Left ventricle myocardium superior (tissue), 1 donor: ENCODE measurements at places on chromosomes 7 and 10.
A peak's percentile ranks its signal among the peaks of the same experiment; 100 is the strongest.

- no peak for DNase-seq
Measured at GRCh38 chr7:83633516-83633915, 15.4 kb downstream of the SEMA3E start.

- no peak for DNase-seq
Measured at GRCh38 chr7:80411621-80412020, 100.2 kb downstream of the GNAT3 start.

DNA sequence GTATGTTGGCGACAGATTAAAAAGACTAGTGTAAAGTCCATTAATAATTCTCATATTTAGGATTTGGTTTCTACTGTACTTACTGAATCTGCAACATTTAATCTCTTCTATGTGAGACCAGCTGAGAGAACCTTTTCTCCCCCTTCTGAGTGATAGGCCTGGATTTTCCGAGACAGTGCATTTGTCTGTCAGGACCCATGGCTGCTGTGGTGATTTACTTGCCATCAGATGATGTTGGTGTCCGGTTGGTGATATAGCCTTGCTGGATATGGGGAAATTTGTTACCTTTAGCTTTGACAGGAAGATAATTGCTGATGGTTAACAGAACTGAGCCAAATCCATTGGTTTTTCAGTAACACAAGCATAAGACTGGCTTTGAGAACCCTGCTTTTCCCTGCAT, 517.2 kb downstream of the LRMDA start:
- DNase-seq, result no peak

DNA sequence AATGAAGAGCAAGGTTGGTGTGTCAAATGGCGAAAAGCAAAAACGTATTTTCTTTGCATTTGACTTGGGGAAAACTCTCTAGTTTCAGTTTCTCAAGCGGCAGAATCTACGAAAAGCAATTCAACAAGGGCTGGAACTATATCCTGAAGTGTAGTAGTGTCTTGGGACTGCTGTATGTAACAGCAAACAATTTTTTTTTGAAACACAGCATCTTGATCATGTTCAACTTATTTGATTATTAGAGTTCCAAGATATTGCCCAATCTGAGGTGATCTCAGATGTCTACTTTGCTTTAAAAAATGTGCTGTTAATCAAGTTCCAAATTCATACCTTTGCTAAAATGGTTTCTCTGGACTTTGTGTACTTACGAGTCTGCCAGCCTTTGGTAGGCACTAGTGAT, 120.6 kb downstream of the ZWINT start:
- DNase-seq, result no peak

GRCh38 chr7:10315881-10316280, 657.8 kb upstream of the PHF14 start:
- no peak for DNase-seq

DNA sequence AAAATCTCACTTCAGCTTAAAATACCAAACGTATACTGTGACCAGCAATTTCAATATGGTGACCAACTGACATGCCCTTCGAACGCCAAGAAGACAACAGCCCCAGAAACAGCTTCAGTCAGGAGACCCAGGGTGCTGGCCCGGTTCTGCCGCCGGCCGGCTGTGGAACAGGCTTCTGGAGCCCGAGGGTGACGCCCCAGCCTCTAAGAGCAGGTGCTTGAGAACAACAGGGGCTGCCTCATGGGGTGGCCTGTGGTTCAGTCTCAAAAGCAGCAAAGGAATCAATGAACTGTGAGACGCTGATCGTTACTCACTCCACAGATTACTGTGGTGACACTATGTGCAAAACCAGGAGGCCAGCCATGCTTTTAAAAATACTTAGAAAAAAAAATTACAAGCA, 17.3 kb downstream of the GPER1 start:
- peak; percentile 13 for DNase-seq

DNA sequence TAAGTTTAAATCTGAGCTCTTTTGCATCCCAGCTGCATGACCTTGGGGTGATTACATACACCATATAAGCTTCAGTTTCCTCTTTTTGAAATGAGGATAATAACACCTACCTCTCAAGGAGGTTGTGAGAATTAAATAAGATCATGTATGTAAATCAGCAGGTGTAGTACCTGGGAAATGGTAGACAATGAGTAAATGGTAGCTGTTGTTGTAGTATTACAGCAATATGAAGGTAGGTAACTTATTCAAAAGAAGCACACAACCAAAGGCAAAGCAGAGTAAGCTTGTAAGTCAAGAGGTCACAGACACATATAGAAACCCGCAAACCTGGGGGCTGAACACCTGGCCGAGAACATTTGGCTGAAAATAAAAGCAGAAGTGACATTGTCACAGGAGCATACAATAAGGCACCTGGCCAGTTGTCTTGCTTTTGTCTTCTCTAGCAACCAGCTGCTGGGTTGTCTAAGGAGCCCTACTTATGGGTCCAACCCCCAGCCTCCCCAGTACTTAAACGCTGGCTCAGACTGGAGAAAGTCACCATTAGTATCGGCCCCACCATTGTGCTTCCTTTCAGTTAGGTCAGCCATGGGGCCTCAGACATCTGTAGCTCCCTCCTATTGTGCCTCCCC, 203.6 kb upstream of the MKLN1 start:
- DNase-seq, result no peak

- no peak for DNase-seq
Measured at GRCh38 chr7:112481121-112481736, 438 bp downstream of the LSMEM1 start.

GRCh38 chr7:82723411-82723810, 279.8 kb upstream of the CACNA2D1 start:
- DNase-seq, result no peak

- no peak for DNase-seq
Measured at GRCh38 chr7:135217645-135218509, 6.6 kb upstream of the WDR91 start.

GRCh38 chr10:113273181-113274163, 279.4 kb upstream of the HABP2 start:
- DNase-seq, result peak; percentile 69

- DNase-seq, result no peak
Measured at GRCh38 chr10:91220954-91221675, 652 bp downstream of the PCGF5 start.

- DNase-seq, result no peak
Measured at GRCh38 chr7:49839863-49840645, 66.6 kb downstream of the VWC2 start.

- peak; percentile 65 for DNase-seq
Measured at GRCh38 chr10:96043893-96044715, 721 bp downstream of the CCNJ start.

- no peak for DNase-seq
Measured at GRCh38 chr7:22025075-22025474, 79.4 kb upstream of the CDCA7L start.

GRCh38 chr10:8420182-8420581, 365.7 kb downstream of the GATA3 start:
- DNase-seq, result no peak

- DNase-seq, result no peak
Measured at GRCh38 chr10:13684806-13685482, 98.2 kb downstream of the PRPF18 start.

DNA sequence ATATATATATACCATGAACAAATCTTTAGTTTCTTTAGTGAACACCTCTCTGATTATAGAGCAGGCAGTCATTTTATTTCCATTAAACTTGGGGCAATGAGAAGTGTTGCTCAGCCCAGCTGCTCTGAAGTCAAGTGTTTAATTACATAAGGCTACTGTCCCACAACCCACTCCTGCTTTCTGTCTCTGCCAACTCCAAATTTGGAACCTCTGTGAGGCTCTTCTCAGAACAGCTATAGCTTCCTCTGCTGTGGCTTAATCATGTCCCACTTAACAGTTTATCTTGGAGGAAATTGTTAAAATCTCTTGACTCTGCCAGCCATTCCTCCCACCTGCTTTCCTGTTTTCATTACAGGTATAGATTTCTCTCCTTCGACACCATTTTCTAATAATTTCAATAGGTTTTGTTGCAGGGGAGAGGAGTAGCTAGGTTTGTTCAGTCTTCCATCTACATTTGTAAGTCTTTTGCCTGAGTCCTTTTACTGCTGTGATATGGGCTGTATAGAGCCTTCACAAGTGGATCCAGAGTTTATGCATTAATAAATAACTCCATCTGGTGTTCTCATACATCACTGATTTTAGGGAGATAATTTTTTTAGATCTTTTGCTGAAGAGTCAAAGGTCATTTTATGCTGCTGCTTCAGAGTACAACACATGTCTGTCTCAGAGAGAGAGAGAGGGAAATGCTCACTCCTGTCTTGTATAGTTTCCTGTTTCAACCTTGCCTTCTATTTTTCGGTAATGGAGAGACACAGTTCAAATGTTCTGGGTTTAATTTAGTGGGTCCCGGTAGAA, 170.4 kb downstream of the WNT2 start:
- DNase-seq, result no peak

DNA sequence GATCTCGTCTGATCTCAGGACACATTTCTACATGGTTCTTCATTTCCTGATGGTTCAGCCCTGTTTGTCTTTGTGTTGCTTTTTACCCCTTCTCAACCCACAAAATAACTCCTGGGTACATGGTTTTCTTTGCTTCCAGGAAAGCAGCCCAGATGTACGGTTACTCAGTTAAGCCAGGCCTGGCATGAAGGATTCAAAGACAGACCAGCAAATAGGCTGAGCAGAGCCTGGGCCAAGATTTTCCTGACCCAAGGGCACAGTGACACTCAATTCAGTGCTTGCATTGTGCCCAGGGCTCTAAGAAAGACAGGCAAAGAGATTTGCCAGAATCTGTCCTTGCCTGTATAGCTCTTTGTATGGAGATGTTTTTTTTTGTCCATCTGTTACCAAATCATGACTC, 340.8 kb upstream of the KIAA1217 start:
- DNase-seq, result no peak

- no peak for DNase-seq
Measured at GRCh38 chr10:38038932-38039245, 28.4 kb downstream of the ZNF33A start.

- DNase-seq, result no peak
Measured at GRCh38 chr7:158396982-158397862, 190.4 kb downstream of the PTPRN2 start.

GRCh38 chr7:28615091-28615490, 202.8 kb downstream of the CREB5 start:
- DNase-seq, result no peak

DNA sequence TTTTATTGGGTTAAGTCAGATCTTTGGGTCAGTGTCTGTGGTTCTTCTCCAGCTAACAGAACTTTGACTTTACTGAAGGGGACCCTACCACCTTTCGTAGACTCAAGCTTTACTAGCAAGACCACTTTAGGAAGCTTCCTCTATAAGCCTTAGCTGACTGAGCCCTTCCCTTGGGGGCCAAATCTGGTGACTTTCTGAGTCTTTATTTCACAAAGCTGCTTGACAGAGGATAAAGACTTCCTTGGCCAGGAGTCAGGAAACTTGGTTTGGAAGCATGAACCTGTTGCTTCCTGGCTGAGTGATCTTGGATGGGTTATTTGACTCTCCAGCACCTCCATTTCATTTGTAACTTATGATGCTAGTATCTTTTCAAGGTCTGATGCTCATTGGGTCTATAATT, 466.7 kb downstream of the TYW1 start:
- DNase-seq, result no peak

- no peak for DNase-seq
Measured at GRCh38 chr7:6385110-6385781, 62.5 kb downstream of the DAGLB start.

DNA sequence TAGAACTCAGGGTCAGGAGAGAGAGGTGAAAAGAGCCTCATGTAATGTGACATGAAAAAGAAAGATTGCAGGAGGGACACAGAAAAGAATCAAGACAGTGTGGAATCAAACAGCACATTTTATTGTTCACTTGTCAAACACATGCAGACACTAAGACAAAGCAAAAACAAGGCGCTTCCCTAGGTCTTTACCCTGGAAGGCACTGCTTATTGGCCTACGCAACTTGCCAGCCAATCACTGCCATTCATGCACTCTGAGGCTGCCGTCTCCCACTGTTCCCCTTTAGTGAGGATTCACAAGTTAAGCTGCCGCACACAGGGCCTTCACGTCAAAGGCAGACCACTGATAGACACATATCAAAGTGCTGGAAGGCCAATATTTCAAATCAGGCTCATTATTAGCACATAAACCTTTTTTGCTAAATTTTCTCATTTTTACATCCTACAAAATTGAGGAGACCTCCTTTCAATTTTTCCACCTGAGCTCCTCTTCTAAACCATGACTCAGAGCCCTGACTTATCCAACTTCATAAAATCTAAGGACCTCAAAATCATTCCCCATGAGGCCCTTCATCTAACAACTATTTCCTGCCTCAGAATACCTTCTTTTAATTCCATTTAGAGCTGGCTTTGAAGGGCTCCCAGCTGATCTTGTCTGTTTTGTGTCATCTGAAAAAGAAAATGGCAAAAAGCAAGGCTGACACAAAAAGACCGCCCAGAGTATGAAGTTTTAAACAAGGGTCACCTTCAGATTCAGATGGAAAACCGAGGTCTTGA, 149.4 kb downstream of the CHCHD3 start:
- DNase-seq, result no peak

- DNase-seq, result no peak
Measured at GRCh38 chr10:52004342-52004949, 305.1 kb upstream of the CSTF2T start.

- no peak for DNase-seq
Measured at GRCh38 chr7:1709900-1710299, 39.8 kb downstream of the ELFN1 start.

GRCh38 chr10:1706711-1707110, 30.6 kb downstream of the ADARB2 start:
- DNase-seq, result no peak

GRCh38 chr7:30817371-30817767, 46.2 kb downstream of the MINDY4 start:
- no peak for DNase-seq

DNA sequence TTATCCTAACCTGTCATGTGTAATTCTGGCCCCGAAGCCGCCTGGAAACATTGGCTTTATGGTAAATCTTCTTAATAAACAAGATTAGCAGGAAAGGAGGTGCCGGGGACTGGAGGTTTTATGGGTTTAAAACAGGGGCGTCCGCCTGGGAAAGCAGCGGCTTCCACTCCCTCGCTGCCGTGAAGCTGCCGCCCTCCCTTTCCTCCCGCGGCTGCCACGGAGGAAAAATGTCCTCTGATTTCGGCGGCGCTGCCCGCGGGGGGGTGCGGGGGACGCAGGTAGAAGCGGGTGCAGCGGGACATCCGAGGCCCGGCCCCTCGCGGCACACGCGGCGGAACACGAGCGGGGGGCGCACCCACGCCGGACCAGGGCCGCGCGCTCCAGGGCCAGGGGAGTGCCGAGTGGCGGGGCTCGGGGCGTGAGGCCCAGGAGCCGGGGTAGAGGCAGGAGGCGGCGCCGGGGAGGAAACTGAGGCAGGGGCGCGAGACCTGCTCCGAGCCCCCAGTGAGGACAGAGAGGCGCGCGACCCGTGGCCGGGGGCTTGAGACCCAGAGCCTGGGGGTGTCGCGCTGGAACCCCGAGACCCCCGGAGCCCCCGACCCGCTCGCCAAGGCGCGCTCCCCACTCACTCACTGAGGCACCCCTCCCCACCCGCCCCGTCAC, 993 bp downstream of the PTPRN2 start:
- no peak for DNase-seq

GRCh38 chr10:13268841-13269240, 31.0 kb downstream of the PHYH start:
- no peak for DNase-seq

GRCh38 chr7:140873434-140873833, 51.3 kb downstream of the BRAF start:
- no peak for DNase-seq
